Suppressor macrophage treated with lipopolysaccharide for 4 hours (primary cell): ENCODE measurements at places on chromosomes 12 and 14.

- DNase-seq = no peak
Observed at GRCh38 chr14:102089621-102090343, 2.9 kb upstream of the HSP90AA1 start.

DNA sequence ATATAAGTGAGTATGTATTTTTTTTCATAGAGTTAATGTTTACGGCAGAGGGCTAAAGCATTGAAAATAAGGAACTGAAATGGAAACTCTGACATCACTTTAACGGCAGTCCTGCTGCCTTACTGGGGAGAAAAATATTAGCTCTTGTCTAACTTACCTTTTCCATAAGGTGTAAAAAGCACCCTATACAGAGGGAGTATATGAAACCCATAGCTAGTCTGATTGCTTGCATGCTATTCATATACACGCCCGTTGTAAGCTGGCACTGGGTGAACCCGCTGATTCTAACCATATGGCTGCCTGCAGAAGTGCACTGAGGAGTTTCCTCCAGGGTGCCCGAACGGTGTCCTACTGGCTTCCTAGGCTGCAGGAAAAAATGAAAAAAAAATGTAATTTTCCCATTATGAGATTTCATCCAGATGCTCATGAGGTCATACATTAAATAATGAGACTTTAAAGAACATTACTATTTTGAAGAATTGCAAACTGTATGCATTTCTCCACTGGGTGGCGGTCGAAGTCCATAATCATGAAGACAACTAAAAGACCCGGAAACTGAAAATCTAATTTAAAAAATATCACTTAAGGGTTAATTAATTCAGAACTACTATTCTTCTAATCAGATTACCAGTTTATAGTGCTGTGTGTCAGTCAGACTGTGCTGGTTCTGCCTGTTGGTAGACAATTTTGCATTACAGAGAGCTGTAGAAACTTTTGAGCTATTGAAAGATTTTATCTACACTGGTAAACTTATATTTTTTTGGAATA, 144.7 kb downstream of the ALX1 start:
- DNase-seq = peak; percentile 51

GRCh38 chr14:86673523-86673969, 1143.6 kb downstream of the FLRT2 start:
- no peak for DNase-seq

GRCh38 chr14:93207468-93208308, 632 bp downstream of the UBR7 start:
- DNase-seq = peak; percentile 68

GRCh38 chr12:129877411-129877810, 26.4 kb downstream of the TMEM132D start:
- DNase-seq = no peak

- no peak for DNase-seq
Observed at GRCh38 chr14:96156804-96157760, 47.6 kb upstream of the BDKRB2 start.

DNA sequence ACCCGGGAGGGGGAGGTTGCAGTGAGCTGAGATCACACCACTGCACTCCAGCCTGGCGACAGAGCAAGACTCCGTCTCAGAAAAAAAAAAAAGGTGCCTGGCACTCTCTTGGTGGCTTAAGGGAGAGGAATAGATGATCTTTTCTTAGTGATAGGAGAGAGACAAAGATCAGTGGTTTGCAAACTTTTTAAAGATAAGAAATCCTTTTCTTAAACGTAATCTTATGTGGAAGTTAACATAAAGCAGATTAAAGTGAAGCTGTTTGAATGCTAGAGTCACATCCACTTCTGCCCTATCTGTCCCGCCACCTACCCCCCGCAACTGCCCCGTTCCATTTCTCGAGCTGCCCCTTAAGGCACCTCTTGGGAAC, 6.3 kb upstream of the NINJ2 start:
- DNase-seq = no peak

DNA sequence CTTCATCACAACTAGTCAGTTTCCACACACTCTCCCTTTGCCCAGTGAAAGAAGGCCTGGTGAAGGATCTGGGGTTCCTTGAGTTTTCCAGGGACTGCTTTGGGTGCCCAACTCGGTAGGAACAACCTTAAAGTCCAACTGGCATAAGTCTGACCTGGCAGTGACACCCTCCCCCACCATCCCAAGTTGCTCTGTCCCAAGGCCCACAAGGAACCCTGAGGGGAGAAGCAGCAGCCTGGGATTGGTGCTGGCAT, 1.6 kb downstream of the KMT2D start:
- DNase-seq = no peak

DNA sequence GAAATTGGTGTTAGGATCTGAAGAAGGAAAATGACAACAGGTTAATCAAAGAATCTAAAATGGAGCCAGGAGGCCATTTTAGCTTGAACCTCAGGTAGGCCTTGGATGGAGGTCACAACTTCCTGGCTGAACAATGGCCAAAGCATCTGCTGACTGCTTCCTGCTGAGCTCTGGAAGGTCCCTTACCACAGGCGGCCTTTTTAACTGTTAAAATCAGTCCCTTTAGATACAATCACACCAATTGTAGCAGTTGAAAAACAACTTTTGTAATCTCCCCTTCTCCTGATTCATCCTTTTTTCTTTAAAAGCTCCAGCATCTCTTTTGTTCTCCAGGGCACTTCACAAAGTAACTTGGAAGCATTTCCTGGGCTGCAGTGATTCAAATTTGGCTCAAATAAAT, 388.8 kb downstream of the PDZRN4 start:
- no peak for DNase-seq

GRCh38 chr12:50625029-50625925, 120.5 kb downstream of the DIP2B start:
- no peak for DNase-seq

GRCh38 chr12:5026342-5026938, 17.2 kb upstream of the KCNA5 start:
- DNase-seq = no peak

DNA sequence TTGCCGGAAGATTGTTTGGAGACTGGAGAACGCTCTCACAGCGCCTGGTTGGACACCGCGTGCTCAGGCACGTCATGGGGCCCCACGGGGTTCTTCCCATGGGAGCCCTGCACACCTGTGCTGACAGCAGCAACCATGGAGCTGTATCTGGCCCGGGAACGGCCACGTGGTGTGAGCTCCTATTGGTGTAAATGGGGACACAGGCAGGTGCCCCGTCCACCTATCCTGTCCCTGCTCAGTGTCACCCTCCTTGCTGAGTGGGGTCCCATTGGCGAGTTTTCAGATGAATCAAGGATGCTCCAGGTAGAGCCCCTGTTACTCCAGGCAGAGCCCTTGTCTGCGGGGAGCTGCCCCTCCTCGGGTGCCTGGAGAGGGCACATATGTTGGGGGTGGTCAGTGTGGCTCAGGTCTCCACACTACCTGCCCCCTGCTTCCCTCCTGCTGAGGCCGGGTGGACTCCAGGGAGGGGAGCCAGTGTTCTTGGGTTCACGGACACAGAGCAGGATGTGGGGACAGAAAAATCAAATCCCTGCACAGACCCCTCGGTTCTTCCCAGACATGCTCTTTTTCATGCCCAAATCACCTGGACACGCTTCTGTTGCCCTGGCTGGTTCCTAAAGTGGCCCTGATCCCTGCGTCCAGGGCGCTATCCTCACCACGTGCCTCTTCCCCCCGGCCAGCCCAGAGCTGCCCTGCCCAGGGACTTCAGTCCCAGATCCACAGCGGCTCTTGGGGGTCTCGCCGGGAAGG, 250.1 kb downstream of the ADGRD1 start:
- DNase-seq = no peak

- DNase-seq = no peak
Observed at GRCh38 chr14:55294603-55295002, 23.4 kb downstream of the FBXO34 start.

- DNase-seq = no peak
Observed at GRCh38 chr14:82080370-82080769, 546.7 kb upstream of the SEL1L start.

DNA sequence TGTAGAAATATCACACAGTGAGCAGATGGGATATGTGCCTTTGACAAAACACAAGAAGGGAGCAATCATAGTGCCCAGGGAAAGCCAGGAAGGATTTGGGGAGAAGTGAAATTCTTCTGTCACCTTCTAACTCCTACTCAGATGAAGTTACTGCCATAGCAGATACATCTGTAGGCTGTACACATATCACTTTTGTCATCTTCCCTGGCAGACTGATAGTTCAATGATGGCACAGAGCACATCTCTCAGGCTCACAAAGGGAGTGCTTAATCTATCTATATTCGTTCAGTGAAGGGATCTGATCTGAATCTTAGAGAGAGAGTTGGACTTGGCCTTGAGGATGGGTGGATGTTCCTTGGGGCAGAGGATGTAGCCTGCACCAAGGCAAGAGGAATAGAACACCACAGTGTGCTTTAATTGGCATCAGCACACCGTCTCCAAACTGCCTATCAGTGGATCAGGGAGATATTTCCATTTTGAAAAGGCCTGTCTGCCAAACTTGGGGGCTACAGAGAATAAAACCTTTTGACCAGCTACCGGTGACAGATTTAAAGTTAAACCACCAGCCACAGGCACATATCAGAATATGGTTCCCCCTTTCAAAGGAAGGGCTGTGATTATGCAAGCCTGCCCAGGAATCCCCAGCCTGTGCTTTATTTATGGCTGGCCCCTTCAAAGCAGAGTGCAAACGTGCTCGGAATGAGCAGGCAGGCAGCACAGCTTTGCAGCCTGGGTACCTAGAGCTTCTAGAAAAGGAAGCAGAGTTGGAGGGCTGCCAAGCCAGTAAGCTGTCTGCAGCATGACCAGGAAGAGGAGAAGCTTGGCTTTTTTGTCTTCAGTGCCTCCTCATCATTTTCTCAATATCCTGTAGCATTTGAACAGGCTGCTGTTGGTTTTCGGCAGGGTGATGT, 165.5 kb upstream of the DYRK2 start:
- peak; percentile 66 for DNase-seq

DNA sequence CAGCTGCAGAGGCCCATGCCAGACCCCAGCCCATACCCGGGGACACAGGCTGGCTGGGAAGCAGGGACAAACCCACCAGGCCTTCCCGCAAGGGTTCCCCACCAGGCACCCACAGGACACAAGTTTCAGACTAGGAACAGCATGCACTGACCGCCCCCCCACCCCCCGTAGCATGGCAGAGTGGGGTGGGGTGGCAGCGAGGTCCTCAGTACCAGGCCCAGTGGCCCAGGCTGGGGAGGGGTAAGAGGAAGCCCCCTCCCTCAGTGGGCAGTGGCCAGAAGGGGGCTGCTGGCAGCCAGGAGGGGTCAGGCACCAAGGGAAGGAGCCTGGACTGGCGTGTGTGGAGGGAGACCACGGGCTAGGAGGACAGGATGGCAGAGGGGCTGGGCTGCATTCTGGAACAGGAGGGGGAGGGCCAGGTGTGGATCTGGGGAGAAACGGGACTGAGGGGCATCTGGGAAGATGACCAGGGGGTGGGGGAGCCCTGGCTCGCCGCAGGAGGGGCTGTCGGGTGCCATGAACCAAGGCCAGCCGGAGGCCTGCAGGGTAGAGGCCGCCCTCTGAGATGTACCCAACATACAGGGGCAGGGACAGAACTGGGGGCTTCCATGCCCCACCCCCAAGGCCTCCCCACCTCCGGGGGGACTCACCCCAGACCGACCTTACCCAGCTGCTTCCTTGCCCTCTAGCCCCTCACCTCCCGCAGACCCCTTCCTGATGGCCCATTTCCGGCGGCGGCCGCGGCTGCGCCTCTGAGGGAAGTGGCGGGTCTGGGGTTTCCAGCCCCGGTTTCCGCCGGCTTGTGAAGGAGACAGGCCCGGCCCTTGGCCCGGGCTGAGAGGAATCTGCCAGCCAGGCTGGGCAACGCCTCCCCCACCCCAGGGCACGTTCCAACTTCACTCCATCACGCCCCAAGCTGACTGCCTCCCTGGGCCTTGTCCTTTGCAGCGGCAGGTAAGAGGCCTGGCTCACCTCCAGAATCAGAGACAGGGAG, 5.6 kb upstream of the JAG2 start:
- peak; percentile 18 for DNase-seq

GRCh38 chr12:460261-461230, 807 bp downstream of the B4GALNT3 start:
- no peak for DNase-seq

DNA sequence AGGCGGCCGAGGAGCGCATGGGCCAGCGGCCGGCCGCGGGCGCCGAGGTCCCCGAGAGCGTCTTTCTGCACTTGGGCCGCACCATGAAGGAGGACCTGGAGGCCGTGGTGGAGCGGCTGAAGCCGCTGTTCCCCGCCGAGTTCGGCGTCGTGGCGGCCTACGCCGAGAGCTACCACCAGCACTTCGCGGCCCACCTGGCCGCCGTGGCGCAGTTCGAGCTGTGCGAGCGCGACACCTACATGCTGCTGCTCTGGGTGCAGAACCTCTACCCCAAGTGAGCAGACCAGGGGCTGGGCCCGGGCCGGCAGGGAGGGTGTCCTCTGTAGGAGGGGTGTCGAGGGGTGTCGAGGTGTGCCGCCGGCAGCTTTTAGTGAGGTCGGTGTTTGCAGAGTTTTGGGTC, 4.1 kb downstream of the TNFAIP2 start:
- DNase-seq = no peak

DNA sequence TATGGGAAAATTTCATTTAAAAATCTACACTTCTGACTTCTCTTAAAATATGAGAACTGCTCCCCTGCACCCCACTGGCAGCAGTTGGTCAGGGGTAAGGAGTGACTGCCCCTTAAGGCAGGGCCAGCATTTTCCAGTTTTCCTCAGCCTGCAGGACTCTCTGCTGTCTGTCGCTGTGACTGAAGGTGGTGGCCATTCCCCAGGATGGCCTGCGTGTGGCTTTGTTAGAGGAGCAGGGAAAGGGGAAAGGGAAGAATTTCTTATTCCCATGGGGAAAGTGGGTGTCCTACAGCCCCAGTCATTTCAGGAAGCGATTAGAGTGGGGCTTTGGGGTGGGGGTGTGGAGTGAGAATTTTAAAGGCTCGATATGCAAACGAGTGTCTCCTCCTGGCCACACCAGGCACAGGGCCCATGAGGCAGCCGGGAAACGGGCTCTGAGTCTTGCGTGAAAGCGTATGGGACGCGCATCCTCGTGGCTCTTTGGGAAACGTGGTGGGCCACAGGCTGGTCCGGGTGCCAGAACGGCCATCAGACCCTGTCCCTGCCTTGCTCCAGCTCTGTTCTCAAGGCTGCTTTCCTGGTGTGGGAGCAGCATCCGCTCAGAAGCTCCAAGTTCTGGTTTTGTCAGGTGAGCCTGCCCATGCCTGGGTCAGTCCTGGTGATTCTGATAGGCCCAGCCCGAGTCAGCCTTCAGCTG, 23.5 kb downstream of the ADGRD1 start:
- no peak for DNase-seq

DNA sequence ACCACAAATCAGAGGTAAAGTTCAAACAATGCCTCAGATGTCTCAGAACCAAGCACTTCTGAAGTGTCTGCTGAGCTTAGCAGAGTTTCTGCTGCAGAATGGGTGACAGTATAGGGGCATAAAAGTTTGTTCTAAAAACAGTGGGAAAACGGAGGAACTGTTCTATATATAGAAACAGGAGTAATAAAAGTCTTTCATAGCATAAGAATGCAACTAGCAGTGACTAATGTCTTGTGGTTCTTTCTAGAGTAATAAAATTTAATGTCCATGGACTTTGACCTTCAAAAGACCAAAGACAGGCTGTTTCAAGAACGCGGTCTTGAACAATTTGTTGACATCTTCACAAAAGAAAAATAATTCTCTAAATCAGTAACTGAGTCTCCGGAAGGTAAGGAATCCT, 107.5 kb upstream of the FAR2 start:
- DNase-seq = peak; percentile 1

- peak; percentile 52 for DNase-seq
Observed at GRCh38 chr14:85296456-85297210, 233.3 kb upstream of the FLRT2 start.

GRCh38 chr14:82359201-82359600, 825.5 kb upstream of the SEL1L start:
- no peak for DNase-seq
